Activated naive CD8-positive, alpha-beta T cell treated with anti-CD3 and anti-CD28 coated beads for 36 hours (primary cell): ENCODE measurements at places on chromosomes 6 and 20. TPM values are rescaled to one million over a fixed set of nuclear protein-coding genes. Genes with fewer than 3 reads are reported as not detected.

IMPG1 gene
- not detected for total RNA-seq

CFAP61 gene
- not detected for total RNA-seq

BPI gene
- not detected for total RNA-seq

LTA gene
- total RNA-seq, result 328 TPM
